ENCODE measurements at places on chromosomes 16 and 17.
A peak's percentile ranks its signal among the peaks of the same experiment; 100 is the strongest.

DNA sequence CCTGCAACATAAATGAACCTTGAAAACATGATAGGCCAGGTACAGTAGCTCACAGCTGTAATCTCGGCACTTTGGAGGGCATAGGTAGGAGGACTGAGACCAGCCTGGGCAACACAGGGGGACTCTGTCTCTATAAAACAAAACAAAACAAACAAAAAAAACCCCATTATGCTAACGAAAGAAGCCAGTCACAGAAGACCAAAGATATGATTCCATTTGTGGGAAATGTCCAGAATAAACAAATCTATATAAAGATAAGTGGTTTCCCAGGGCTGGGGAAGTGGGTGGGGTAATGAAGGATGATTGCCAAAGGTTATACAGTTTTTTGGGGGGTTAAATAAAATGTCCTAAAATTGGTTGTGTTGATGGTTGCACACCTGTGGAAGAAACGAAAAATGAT is 36.5 kb upstream of the SIAH1 start:
- H3K27ac ChIP-seq, result no peak overlapping the region
- no peak overlapping the region for H3K4me3 ChIP-seq
- no peaks in the 10 kb centered on the region for H3K27me3 ChIP-seq
- no peak for DNase-seq
- no peaks in the 10 kb centered on the region for H3K36me3 ChIP-seq
- no peaks in the 10 kb centered on the region for H3K4me1 ChIP-seq

DNA sequence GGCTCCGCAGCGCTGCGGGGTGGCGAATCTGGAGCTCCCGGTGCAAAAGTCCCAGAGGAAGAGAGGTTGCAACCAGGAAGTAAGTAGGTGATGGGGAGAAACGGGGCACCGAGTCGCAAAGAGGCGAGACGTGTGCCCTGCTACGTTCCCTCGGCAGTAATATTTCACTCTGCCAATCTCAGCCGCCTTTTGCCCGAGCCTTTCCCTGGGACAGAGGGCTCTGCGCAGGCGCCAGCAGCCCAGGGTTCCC is at the start of gene NR1D1:
NR1D1 (minus strand) TSS at position 171 of the 250 bp plus-strand sequence. CDS start 495 bp downstream, outside the sequence.
- no peaks in the 10 kb centered on the region for H3K27me3 ChIP-seq
- peak within 1 kb of the TSS; percentile 89 for H3K4me3 ChIP-seq
- DNase-seq, result no peak
- peaks cover 93% of the 10 kb centered on the region for H3K4me1 ChIP-seq
- H3K27ac ChIP-seq, result peak within 1 kb of the TSS; percentile 99
- peaks cover 12% of the 10 kb centered on the region for H3K36me3 ChIP-seq

DNA sequence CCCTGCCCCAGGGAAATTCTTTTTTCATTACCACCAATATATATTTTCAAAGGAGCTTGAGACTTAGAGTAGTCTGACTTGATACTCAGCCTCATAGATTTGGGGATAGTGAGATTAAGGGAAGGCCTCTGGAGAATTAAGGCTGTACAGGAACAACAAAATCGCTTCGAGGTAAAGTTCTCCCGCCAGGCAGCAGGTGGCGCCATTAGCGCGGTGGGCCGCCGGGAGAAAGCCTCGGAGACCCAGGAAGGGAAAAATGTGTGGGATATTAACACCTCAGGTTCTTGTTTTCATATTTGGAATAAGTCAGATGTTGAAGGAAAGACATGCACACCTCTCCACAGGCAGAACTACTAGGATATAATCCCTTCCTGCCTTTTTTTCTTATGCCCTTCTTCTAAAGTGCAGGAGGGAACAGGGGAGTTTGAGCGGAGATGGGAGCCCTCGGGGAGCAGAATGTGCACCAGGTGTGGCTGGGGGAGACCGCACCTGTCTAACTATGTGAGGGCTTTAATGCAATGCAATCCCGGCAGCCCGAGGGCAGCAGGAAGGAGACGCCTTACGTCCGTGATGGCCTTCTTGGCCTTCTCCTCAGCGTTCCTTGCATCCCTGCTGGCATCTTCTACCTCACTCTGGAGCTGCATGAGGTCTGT is 25.9 kb downstream of the MYH3 start:
- peaks cover 7% of the 10 kb centered on the region for H3K36me3 ChIP-seq
- DNase-seq, result peak; percentile 23
- no peaks in the 10 kb centered on the region for H3K4me1 ChIP-seq
- H3K27me3 ChIP-seq, result no peaks in the 10 kb centered on the region

- H3K27ac ChIP-seq, result no peak overlapping the region
- H3K27me3 ChIP-seq, result no peaks in the 10 kb centered on the region
- no peaks in the 10 kb centered on the region for H3K4me1 ChIP-seq
These were observed 37.5 kb downstream of the RBFOX3 start for GRCh38 chr17:79573196-79573896.

GRCh38 chr16:11964761-11965551 is at the start of gene TNFRSF17:
Gene TNFRSF17 (plus strand): TSS chr16:11965210. CDS start chr16:11965325, 115 bp downstream.
- H3K27me3 ChIP-seq, result no peaks in the 10 kb centered on the region
- no peak within 1 kb of the TSS for H3K4me3 ChIP-seq
- no peaks in the 10 kb centered on the region for H3K36me3 ChIP-seq
- H3K4me1 ChIP-seq, result no peaks in the 10 kb centered on the region
- H3K27ac ChIP-seq, result no peak within 1 kb of the TSS

All from CD4-positive, CD25-positive, alpha-beta regulatory T cell (primary cell).